ENCODE measurements at places on chromosomes 2 and 18.
A peak's percentile ranks its signal among the peaks of the same experiment; 100 is the strongest.

DNA sequence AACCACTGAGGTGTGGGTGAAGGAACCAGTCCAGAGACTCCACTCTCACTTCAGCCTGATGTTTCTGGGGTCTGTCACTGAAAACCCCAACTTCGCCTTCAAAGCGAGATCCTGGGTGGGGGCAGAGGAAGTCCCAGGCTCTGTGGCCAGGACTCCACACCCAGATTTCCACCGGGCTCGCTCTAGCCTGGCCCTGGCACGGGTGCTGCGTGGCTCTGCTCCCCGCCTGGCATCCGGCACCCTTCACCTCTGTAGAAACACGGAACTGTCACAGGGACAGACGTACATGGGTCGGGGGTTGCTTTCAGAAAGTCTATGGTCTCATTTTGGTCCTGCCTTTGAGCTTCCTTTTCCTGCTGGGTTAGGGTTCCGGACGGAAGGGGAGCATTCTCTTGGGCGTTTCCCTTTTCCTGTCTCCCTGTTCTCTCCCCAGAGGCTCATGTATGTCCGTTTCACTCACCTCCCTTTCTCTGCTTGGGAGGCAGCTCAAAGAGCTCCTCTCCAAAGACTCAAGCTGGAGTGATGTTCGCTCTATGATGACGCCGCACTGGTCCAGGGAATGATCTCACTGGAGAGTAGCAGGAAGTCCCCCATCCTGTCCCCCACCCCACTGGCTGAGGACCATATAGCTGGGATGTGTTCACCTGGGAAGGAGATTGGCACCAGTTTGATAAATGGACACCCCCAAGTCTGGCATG, 41.5 kb downstream of the ODC1 start:
- no peak for DNase-seq

DNA sequence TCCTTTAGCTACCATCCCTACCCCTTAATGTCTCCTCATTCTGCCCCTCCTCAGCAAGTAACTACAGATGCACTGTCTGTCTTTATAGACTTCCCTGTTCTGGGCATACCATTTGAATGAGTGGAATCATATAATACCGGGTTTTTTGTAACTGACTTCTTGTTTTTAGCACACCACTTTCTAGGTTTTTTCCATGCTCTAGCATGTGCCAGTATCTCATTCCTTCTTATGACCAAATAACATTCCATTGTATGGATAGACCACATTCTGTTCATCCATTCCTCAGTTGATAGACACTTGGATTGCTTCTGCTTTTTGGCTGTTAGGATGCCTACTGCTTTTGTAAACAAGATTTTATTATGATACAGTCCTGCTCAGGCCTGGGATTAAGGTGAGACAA, 154.7 kb downstream of the TSN start:
- no peak for DNase-seq

DNA sequence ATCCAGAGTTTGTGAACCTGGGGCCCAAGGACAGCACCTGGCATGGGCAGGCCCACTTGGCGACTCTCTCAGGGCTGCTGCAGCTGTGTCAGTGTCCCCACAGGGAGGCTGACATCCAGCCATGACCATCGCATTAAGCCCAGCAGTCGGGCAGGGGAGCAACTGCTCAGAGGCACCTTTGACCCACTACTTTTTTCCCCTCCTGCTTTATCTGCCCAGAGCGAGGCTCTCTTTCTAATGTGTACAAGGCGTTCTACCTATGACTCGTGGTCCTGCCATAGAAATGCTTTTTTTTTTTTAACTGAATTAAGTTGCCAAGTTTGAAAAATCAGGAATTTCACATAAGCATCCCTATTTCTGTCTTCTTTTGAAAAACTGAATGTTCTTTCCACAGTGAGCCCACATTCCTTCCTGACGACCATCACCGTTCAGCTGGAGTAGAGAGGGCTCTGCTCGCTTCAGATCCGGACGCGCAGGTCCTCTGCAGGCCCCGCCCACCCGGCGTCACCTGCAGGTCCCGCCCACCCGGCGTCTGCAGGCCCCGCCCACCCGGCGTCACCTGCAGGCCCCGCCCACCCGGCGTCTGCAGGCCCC, 403 bp upstream of the CLUL1 start:
- no peak for DNase-seq

- no peak for DNase-seq
Measured at GRCh38 chr2:120231564-120231973, 8.4 kb upstream of the TMEM185B start.

DNA sequence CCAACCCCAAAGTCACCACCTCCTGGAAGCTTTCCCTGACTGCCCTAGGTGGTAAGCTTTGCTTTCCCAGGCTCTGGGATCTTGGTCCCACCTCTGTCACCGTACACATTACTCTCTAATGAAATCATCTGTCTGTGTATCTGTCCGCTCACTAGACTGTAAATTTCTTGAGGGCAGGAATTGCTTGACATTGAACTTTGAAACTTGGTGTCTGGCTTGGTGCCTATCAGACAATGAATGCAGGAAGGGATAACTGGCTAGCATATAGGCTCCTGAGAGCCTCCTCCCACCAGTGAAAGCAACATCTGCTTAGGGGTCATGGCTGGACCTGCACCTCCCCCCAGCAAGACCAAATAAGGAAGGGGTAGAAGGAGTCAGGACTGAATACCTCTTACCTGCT, 155.7 kb downstream of the TNS1 start:
- DNase-seq: no peak

- no peak for DNase-seq
Measured at GRCh38 chr18:7957297-7957696, 390.2 kb downstream of the PTPRM start.

DNA sequence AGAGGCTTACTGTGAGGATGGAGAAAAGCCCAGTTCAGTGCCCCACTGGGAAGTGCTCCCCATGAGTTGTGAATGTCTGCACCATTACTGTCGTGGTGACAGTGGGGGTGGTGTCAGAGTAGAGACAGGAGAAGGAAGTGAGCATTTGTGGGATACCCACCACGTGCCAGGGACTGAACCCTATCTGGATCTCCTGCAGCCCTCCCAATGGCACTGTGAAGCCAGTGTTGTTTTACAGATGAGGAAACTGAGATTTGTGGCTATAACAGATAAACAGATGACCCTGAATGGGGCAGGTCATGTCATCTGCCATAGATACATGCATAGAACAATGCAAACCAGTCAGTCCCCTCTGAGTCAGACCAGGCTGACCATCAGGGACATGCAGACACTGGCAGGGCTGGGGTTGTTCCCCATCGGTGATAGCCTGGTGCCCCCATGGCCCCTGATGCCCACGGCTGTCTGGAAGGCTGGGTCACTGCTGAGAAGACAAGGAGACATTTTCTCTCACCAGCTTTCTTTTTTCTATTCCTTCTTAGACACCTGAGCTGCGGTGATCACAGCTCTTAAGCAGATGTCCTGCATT, 60.8 kb downstream of the EMILIN2 start:
- DNase-seq: no peak

DNA sequence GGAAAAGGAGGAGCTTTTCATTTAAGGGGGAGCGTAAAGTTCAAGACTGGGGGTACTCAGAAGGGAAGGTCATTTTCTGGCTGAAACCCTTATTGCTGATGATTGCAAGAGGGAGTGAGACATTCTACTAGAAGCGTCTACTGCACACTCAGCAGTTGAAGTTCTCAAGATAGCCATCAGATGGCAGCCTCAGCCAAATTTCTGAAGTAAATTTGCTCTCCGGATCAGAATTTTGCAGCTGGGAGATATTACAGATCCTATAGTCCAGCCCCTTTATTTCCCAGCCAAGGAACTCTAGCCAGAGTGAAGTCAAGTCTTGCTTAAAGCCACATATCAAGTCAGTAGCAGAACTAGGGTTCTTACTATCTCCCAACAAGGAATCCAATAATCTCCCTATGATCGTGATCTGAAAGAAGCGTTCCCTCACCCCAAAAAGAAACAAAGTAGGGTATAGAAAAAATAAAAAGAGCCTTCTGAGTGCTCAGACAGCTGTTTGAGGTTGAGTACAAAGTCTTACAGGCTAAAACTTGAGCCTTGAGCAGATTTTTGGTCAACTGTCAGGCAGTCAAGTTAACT, 24.0 kb downstream of the RAX start:
- peak; percentile 61 for DNase-seq

GRCh38 chr2:187855689-187856088, 301.5 kb upstream of the TFPI start:
- DNase-seq: no peak

- no peak for DNase-seq
Measured at GRCh38 chr2:27270670-27271069, 4.6 kb upstream of the DNAJC5G start.

- DNase-seq: no peak
Measured at GRCh38 chr2:181362561-181362960, 94.6 kb upstream of the ITGA4 start.

DNA sequence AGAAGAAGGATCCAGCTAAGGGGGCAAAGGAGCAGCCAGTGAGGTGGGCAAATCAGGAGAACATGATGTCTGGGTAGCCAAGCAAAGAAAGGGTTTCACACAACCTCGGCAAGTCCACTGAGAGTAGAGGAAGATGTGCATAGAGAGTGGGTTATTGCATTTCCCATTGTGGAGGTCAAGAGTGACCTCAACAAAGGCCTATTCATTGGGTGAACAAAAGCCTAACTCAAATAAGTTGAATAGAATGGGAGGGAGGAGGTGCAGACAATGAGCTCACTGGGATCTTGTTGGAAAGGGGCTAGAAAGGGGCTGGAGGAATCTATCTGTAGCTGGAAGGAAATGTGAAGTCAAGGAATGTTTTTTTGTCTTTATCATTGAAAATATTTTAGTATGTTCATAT, 14.0 kb upstream of the PDCL3 start:
- no peak for DNase-seq

DNA sequence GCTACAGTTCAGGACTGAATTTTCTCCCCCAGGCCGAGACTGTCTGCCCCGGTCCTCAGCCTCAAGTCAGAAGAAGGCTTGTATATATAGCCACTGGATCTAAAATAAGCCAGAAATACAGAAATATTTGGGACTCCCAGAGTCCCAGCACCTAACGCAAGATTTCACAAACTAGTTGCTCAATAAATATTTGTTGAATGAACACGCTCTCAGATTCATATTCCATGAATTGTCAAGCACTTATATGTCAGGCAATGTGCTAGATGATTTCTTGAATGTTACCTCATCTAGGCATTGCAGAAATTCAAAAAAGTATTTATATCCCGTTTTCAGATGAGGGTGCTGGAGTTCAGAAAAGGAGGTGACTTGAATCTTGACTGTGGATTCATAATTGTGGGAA, 163.7 kb upstream of the KLHL29 start:
- no peak for DNase-seq

DNA sequence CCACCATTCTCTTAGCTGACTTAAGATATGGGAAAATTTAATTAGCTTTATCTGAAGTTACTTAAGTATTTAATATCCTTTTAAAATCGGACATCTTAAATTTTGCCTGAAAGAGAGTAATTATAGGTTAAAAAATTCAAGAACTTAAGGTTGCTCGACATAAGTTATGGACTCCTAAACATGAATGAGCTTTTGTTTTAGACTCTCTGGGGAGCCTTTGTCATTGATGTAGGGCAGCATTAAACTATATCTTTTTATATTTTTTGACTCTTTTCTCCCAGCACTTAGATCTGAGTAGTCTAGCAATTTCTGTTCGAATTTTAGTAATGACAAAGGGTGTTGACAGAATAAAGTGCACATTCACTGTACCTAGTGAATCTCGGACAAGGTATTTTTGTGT, 4.7 kb downstream of the PHLPP1 start:
- DNase-seq: no peak

GRCh38 chr18:28113271-28114029, 63.5 kb downstream of the CDH2 start:
- no peak for DNase-seq

GRCh38 chr18:12005538-12006487, 24.5 kb downstream of the IMPA2 start:
- no peak for DNase-seq

DNA sequence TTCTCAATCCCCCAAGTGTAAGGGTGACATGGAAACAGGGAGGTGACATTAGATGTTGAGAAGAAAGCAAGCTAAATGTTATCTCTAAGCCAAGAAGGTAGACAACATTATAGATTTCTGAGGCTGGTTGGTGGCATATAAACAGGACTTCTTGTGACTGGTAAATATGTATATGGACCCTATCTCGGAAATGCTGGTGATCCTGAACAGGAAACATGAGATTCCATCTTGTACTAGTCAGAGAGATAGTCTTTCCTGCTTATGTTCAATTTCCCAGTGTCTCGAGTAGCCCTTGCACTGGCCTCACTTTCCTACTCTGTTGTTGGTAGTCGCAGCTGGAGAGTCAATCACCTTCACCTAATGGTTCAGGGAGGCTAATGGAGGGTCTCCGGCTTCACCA, 26.8 kb downstream of the MOGAT1 start:
- no peak for DNase-seq

- peak; percentile 77 for DNase-seq
Measured at GRCh38 chr2:171086352-171087290, 74.1 kb downstream of the TLK1 start.

GRCh38 chr2:11839916-11840315, 93.5 kb downstream of the LPIN1 start:
- DNase-seq: no peak

DNA sequence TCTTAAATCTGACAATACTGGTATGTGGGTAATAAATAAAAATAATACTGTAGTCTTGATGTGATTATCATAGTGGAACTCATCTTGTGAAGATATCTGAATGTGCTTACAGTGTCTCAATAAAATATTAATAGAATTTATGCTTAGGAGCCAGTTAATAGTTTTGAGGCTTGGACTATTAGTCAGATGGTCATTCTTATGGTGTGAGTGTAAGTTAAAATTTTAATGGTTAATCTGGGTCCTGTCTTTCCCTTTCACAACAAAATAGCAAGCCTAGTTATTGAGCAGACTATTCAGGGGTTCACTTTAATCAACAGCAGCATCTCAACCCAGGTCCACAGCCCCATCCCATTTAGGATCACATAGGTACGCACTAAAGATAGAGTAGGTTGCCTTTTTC, 138.9 kb downstream of the HAUS1 start:
- no peak for DNase-seq

DNA sequence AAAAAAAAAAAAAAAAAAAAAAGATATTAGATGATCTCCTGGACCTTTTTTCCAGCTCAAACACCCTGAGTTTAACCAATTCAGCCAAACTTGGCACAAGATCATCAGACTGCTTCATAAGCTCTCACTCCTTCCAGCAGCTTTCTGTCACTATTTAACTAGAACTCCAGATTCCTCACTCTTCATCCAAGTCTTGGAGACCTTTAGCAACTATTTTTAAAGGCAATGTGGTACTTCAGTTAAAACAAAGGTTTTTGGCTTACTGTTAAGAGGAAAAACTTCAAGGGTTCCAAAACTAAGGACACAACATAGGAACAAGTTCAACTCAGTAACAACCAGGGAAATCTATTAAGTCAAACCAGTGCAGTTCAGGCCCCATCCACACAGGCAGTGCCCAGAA, 23.2 kb downstream of the LAMA1 start:
- no peak for DNase-seq

- no peak for DNase-seq
Measured at GRCh38 chr2:85772841-85773491, 19.2 kb downstream of the ATOH8 start.

DNA sequence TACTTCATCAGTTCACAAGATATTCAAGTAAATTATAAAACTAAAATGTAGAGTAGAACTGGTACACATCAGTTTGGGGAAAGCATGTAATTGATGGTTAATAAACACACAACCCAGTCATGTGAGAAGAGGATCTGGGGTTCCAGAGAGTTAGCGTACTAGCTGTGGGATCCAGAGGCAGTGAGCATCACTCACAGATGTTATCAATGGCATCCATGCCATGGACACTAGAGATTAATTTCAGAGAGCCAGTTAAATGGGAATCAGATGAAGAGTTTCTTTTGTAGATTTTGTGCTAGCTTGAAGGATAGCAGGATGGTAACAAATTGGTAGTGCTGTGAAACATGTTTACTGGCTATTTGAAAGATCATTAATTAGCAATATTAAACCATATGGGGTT, 21.8 kb upstream of the CCDC68 start:
- DNase-seq: no peak

Measured in NCI-H526 treated with DMSO at 0.1 percent for 48 hours (cell line).